ENCODE measurements at places on chromosomes 2 and 18. TPM values are rescaled to one million over a fixed set of nuclear protein-coding genes. Genes with fewer than 3 reads are reported as not detected.
A peak's percentile ranks its signal among the peaks of the same experiment; 100 is the strongest.

The CAVIN2 gene
- 177 TPM for total RNA-seq

The DNAJC5G gene
- not detected for total RNA-seq

The IL1RN gene
- 0.41 TPM for total RNA-seq

DNA sequence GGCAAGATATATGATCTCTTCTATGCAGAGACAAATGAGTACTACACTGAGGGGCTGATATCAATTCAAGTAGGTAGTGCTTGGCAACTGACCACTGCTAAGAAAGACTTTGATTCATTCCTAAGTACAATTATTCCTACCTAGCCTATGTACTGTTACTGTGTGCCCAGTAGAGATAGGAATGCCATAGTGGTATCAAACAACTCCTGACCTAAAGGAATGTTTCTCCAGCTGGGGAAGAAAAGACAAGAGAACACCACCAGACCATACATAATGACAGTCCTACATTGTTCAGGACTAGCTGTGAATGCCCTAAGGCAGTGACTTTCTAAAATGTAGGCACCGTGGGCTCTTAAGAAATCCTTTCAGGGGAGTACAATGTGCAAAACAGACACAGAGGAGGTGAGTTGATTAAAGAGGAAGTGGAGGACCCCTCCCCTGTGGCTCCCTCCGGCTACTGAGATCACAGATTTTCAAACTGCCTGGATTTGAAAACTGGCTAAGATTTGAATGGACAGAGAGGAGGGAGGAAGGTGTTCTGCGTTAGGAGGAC lies 89.1 kb downstream of the ANTXR1 start:
- DNase-seq = no peak

DNA sequence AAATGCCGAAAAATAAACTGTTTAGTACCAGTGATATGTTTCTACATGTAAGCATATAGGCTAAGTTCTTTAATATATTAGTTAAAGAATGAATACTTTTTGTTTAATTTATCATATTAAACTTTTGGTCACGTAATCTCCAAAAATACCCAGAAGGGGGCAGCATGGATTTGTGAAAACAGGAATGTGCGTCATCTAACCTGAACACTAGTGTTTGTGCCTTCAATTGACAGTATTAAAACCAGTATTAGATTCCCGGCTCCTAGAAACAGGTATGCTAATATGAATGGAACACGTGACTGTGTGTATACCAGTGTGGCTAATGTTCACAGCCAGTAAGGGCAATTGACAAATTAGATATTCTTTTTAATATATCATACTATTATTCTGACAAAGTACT lies 51.8 kb downstream of the WDR7 start:
- DNase-seq = peak; percentile 1

DNA sequence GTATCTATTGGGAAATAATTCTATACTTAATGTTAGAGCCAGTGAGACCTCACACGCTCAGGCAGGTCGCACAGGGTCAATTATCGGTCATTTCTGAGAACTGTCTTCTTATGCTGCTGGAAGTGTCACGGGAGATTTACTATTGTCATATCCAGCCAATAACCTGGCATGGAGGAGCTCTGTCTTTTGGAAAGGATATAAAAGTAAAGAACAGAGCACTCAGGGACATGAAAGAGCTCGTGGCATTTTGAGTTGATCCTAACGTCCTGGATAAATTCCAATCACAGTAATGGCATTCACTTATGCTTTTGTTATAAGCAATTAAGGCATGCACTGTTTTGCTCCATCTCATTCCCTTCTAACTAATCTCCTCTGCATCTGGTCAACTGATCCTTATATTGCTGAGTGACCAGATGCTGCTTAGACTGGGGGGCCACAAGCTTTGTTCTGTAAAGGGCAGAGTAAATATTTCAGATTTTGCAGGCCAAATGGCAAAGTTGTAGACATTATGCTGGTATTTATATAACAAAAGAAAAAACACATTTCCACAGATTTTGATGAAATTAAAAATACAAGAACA lies 453.5 kb upstream of the SMIM21 start:
- DNase-seq = no peak

Data from A172 (cell line).